ENCODE measurements at places on chromosomes 5 and 9.

- DNase-seq, result no peak
These were observed 321.9 kb downstream of the CDK5RAP2 start for GRCh38 chr9:120258096-120258495.

- no peak for DNase-seq
These were observed 45.5 kb downstream of the SH3RF2 start for GRCh38 chr5:145981589-145982571.

- DNase-seq, result no peak
These were observed 64.7 kb downstream of the STK10 start for GRCh38 chr5:172123269-172123692.

DNA sequence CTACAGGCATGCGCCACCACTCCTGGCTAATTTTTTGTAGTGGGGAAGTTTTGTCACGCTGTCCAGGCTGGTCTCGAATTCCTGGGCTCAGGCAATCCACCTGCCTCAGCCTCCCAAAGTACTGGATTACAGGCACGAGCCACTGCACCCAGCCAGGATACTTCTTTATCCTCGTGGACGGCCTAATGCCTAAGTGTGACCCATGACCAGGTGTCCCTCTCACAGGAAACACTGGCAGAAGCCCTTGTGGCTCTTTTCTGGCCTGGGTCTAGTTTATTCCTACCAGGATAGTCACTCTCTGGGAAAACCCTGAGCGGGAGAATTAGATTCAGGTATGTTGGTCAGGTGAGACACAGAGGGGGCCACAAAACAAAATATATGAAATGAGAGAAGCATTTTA lies 90.4 kb downstream of the PJA2 start:
- no peak for DNase-seq

GRCh38 chr5:126852841-126853271 lies 75.9 kb downstream of the LMNB1 start:
- DNase-seq, result peak; percentile 41

DNA sequence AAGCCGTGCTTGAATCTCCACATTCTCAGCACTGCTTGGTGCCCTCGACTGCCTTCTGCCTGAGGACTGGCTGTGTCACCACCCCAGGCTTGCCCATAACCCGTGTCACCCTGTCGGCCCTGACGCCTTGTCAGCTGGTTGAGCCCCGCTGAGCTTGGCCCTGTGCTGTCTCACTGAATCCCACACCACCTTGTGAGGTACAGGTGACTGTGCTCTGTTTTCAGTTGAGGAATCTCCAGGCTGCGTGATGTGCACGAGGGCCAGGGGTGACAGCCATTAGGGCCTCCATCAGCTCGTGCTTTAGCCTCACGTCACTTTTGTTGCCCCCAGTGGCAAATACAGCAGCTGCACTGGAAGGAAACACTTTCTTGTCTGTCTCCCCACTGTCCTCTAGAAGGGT lies 90.7 kb downstream of the CACNA1B start:
- DNase-seq, result no peak

DNA sequence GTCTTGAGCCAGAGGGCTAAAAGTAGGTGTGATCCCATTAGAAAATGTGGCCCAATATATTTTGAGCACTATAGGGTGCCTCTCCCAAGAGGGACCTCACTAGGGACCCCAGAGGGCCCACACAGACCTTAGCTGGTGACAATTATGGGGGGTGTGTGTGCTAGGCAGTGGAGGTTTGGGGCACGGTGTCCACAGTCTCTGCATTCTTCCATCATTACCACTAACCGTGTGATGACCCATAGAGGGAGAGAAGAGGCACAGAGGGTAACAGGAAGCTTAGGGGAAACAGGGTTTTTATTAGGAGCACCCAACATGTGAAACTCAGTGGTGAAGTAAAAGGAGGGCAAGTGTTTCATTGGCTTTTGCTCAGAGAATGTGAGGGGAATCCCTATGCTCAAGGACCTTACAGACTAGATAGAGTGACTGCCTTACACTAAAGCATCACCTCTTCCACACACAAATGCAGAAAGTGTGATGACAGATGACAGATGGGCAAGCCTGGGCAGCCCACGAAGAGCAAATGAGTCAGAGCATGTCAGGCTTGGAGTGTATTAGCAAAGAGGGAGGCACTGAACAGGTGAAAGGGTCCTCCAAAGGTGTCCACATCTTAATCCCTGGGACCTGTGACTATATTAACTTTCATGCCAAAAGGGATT lies 2.5 kb upstream of the ACTL7A start:
- DNase-seq, result no peak

DNA sequence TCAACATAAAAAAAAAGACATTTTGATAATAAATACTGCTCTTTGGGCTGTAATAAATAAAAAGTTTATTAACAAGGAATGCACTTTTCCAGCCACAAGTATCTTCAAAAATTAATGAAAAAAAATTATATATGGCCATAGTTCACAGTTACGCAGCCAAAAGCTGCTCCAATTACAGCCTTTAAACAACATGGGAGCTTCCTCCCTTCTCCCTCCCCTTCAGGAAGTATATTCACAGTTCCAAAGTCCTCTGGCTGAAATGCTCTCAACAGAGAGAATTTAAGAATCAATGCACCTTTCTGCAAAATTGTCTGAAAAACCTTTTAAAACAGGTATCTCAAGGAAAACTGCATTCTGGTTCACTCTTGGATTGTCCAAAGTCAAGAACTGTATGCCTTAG lies 5.9 kb downstream of the PLK2 start:
- DNase-seq, result no peak

DNA sequence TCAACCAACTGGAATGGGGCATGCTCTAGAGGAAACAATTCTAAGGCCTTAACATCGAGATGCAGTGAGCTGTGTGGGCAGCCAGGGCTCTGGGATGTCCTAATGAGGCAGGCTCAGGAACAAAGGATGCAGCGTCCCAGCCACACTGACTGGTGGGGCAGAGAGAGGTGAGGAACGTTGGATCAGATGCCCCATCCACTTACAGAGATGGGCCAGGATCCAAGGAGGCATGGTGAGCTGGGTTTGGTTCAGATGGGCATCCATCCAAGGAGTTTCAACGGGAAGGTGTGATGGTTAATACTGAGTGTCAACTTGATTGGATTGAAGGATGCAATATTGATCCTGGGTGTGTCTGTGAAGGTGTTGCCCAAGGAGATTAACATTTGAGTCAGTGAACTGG lies 15.5 kb upstream of the MARCHF6 start:
- no peak for DNase-seq

DNA sequence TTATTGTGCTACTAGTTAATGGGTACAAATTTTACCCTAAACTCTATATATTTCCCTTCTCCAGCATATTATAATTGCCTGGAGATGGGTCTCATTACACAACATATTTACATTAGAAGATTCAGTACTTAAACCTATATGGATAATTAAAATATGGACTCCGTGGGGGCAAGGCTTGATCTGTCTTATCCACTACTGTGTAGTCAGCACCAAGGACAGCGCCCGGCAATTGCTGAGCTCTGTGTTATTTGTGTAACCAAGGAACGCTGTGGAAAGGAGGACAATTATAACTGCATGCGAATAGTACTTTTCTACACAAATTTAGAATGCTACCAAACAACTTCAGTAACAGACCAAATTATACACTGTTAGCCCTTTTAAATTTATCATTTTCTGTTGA lies 77.7 kb downstream of the DNAH5 start:
- DNase-seq, result peak; percentile 69

DNA sequence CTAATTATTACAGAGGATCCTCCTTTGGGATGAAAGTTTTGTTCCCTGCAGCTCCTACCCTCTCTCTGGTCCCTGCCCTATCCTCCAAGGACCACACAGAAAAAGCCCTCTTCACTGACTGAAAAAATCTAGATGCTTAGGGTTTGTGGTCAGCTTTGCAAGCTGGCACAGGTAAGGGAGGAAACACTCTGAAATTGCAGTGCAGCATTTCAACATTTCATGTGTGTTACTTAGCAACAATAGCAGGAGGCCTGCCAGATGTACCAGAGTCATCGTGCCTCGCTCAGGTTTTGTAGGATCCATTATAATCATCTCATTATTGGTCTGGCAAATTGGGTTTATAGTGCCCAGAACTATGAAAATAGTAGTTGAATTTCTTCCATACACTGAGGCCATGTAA lies 109.5 kb downstream of the PALM2AKAP2 start:
- DNase-seq, result no peak

- no peak for DNase-seq
These were observed 4.5 kb downstream of the AK6 start for GRCh38 chr5:69364850-69365249.

- no peak for DNase-seq
These were observed 85.0 kb downstream of the PRRT1B start for GRCh38 chr9:131630205-131630831.

All from H1 (cell line).